ENCODE measurements at places on chromosomes 1 and 21.

GRCh38 chr1:159921251-159921650, 4.1 kb downstream of the TAGLN2 start:
- DNase-seq: no peak

GRCh38 chr1:56915960-56916359, 49.9 kb downstream of the C8B start:
- no peak for DNase-seq

DNA sequence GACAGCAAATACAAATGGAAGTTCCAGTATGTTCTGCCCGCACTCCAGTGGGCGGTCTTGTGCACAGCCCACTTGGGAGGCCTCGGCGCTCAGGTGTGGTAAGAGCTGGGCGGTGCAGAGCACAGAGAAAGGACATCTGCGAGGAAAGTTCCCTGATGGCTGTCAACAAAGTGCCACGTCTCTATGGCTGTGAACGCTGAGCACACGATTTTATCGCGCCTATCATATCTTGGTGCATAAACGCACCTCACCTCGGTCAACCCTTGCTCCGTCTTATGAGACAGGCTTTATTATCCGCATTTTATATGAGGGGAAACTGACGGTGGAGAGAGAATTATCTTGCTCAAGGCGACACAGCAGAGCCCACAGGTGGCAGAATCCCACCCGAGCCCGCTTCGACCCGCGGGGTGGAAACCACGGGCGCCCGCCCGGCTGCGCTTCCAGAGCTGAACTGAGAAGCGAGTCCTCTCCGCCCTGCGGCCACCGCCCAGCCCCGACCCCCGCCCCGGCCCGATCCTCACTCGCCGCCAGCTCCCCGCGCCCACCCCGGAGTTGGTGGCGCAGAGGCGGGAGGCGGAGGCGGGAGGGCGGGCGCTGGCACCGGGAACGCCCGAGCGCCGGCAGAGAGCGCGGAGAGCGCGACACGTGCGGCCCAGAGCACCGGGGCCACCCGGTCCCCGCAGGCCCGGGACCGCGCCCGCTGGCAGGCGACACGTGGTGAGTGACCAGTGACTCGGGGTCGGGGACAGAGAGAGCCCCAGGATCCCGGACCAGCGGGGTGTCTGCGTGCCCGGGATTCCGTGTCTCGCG, at the start of gene IL12RB2:
Gene IL12RB2, plus strand, starts transcription at position 623 of the 810 bp plus-strand sequence. CDS start 12,496 bp downstream, outside the sequence.
- no peak for DNase-seq

DNA sequence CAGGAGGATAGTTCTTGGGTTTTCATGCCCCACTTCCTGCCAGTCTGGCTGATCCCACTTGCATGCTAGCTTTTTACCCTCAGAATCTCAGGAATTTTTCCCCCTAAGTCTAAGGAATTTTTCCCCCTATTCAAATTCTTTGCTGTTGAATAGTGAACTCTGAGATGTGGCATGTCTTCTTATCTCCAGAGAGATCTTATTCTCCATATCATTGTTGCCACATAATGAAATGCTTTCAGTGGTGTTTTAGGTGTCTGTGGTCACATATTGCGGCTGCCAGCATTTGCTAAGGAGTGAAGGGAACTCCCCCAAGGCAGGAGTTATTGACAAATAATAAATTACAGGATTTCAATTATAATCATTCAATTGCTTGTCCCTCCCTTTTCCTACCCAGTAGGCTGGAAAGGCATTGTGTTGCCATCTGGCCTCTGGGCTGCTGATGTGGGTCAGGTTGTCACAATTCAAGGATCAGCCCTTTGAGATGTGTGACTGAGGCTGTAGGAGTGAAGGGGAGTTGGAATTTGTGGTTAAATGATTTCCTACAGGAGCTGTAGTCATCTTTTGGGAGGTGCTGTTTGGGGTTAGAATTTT, 3.9 kb upstream of the FLG start:
- peak; percentile 44 for DNase-seq

- DNase-seq: no peak
Measured at GRCh38 chr1:96329121-96329520, 392.5 kb upstream of the PTBP2 start.

GRCh38 chr21:45839274-45839673, 142.3 kb upstream of the COL6A1 start:
- DNase-seq: no peak

DNA sequence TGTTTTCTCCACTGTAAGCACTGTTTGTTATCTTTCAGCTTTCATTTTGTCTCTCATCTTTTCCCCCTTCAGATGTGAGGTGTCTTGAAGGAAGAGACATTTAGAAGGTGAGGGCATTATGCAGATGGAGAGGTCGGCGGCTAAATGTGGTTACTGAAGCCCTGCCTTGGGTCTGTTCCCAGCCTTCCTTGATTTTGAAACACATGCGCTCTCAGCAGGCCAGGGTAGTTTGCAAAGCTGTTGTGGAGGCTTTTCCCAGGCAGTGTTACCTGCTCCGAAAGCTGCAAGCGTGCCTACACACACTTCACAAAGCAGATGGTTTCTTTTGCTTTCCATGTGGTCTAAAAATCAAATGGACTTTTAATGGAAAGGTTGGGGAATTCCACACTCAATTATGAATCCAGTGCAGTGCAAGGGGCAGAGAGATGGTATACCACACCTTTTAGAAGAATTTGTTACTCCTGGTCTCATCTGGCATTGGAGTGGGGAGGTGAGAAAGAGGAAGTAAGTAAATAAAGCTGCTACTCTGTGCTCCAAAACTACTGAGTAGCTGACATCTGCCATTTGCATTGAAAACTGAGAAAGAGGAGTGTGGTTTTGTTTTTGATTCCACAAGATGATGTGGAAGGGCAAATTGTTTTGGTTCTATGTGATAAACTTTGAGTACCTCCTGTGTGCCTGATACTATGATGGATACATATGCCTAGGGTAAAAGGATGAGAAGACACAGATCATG, 91.9 kb downstream of the NFIA start:
- DNase-seq: no peak

GRCh38 chr1:209062081-209062620, 521.4 kb upstream of the CAMK1G start:
- DNase-seq: no peak

- DNase-seq: no peak
Measured at GRCh38 chr1:160777486-160778089, 18.4 kb upstream of the LY9 start.

DNA sequence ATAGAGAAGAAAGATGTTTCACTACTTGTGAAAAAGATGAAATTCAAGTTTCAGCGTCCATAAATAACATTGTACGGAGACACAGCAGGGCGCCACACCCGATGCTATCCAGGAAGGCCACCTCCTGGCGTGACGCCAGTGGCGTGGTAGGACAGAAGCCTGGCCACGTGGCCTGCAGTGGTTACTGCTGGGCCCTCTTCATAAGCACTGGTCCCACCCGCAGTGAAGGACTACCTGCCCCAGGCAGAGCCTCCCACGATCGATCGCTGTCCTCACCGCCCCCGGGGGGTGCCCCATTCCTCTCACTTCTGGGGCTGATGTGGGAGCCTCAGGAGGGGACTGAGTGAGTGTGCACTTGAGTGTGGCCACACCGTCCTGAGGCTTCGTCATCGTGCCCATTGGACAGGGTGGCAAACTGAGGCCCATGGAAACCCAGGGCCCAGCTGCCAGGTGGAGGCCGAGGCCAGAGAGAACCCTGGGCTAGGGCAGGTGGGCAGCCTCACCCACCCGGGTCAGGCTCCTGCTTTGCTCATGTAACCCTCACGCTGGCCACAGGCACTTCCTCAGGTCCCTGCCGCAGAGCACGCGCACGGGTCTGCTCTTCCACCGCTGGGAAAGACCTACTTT, 11.7 kb upstream of the HES5 start:
- DNase-seq: no peak

DNA sequence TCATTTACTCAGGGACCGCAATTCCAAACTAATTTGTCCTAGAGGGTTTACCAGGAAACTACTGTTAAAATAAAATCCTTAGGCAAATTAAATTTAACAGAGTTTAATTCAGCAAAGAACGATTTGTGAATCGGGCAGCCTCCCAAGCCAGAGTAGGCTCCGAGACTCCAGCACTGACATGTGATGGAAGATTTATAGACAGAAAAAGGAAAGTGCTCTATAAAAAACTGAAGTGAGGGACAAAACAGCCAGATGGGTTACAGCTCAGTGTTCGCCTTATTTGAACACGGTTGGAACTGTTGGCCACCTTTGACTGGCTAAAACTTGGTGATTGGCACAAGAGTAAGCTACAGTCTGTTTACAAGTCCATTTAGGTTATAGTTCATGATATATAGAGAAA, 35.2 kb upstream of the RCSD1 start:
- DNase-seq: no peak

GRCh38 chr1:12501661-12502060, 116.3 kb downstream of the DHRS3 start:
- DNase-seq: no peak

DNA sequence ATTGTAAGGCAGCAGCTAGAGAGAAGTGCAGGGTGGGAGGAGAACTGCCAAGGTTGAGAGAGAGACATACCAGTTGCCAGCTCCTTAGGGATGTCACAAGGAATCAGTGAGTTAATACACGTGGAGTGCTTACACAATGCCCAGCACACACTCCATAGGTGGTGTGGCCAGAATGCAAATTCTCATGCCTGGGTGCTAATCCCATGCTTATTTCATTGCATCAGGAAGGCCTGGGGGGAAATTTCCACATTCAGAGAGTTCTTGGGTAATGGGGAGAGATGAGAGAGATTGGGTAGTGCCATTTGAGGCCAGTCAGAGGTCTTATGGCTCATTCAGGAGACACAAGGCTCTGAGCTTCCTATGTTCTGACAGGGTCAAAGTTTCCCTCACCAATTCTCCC, 38.7 kb downstream of the GJA5 start:
- DNase-seq: no peak

GRCh38 chr1:192844360-192844759, 35.5 kb downstream of the RGS2 start:
- no peak for DNase-seq

GRCh38 chr1:194300776-194301175, 1114.4 kb upstream of the B3GALT2 start:
- no peak for DNase-seq

DNA sequence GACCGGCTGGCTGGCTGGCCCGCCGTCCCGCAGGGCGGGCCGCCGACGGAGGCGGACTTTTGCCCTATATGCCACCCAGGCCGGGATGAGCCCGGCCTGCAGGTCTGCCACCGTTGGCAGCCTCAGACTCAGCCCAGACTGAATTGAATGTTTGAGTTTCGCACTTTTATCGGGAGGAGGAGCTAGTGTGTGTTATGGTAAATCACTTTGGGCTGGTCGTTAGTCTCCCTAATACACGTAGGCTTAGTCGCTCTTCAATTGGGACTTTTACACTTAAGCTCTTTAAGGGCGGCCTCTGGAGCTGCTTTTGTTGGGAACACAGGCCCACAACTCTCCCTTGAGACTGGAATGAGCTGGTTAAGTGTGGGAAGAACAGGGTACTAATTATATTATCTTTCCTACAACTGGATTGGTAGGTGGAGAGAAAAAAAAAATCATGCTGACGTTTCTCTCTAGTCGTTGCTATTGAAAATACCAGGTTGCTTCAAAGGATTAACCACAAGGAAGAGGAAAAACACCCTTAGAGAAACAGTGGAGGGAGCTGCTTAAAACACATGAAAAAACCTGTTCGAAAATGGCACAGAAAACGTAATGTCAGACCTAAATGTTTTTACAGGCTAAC, 1.4 kb upstream of the IRF2BP2 start:
- no peak for DNase-seq

GRCh38 chr1:178232108-178232507, 138.2 kb downstream of the RASAL2 start:
- no peak for DNase-seq

Measured in epithelial cell of proximal tubule (primary cell).